Right renal cortex interstitium (tissue), 3 donors: ENCODE measurements at places on chromosomes 2 and 18.

DNA sequence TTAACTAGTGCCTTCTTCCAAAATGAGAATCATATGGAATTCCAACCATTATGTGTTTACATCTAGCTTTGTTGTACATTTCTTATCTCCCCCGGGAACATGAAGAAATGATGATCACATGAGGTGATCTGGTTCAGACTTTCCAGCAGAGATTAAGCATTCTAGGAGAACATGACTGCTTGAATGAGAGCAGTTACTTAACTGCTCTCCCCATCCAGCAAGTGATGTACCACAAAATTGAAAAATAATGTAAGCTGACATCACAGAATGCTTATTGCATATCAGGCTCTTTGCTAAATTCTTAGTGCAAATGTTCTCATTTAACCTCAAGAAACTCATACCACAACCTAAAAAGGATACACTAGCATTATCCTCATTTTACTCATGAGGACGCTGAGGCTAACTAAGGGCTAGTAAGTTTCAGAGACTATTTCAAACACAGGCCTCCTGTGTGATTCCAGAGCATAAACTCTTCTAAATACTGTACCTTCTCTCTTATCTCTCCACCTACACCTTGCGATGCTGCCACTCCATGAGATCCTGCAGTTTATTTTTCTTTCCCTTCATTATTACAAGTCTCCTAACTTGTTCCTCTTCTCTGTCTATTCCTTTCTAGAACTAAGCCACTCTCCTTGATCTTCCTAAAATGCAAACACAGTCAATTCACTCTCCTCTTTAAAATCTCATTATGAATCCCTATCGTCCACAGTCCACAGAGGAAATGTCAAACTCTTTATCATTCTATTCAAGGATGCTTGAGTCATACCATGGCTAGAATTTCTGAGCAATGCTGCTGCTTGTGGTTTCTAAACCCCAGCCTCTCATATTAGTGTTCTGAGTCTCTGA lies 1224.8 kb upstream of the ZEB2 start:
- no peak for DNase-seq

DNA sequence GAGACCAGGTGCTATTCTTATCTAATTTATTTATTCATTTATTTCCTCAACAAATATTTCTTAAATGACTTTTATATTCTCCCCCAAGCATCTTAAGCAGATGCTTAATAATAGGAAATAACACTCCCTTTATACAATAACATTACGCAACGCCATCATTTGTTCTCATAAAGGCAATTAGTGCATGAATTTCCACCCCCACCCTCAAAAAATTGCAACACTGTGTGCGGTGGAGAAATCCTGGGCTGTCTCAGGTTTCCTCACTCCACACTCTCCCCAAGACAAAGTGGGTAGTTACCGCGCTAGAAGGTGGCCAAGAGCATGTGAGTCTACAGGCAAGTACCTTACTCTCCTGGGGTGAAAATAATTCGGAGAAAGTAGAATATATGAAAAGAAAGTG lies 37.0 kb upstream of the CTDP1 start:
- no peak for DNase-seq

DNA sequence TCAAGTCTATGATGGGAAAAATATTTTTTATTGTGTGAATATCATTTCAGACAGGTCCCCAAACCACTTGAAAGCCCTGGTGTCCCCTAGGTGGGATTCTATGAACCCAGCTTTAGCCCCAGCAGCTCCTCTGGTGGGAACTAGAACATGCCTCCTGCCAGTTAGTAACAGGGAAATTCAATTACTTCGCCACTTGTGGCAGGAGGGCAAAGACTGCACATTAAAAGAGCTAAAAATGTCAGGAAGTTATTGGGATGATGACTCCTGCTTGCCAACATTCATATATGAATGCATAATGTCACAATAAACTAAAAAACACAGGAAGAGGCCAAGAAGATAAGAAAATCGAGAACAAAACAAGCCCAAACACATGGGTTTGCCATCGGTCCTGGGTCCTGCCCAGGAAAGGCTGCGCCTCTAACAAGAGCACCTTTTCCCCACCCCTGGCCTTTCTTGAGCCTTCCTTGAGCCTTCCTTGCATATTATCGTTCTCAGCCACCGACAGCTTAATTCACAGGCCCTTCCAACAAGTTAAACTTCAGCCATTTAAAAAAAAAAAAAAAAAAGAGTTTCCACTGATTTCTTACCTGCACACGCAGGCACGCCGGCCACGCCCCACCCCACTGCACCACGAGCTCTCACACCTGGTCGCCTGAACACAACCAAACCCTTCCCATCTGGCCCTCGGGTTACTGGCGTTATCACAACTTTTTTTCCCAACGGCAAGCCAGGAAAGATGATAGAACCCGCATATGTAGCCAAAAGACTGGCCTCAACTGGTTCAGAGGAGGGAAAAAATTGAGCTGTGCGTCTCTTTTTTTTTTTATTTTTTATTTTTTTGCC lies 23.4 kb downstream of the BCL11A start:
- no peak for DNase-seq

GRCh38 chr2:119790466-119790865 lies 30.7 kb downstream of the PTPN4 start:
- DNase-seq = no peak

- no peak for DNase-seq
These were observed 246.8 kb upstream of the RAB6C start for GRCh38 chr2:129732630-129733026.

DNA sequence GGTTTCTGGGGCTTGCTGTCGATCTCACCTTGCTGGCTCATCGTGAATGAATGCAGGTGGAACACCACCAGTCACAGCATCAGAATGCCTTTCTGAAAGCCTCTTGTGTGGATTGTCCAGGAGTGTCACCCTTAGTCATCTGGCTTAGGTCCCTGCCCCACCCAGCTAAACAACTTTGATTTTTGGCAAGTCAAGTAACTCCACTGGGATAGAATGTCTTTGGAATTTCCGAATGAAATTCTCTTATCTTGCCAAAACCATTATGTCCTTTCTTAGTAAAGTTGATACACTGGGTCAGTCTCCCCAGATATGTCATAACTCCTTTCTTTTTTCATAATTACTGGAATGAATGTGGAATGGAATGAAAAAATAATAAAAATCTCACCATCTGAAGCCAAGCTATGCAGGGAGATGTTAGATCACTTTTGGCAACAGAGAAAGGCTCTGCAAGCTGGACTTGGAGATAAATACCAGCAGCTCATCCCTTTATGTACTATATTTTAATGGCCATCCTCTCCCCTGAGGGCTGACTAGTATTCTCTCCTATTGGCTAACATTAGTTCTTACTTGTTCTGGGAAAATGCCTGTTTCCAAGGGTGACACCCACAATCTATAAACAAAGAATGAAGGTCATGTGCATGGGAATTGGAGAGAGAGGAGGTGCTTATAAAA lies 35.4 kb downstream of the INSIG2 start:
- no peak for DNase-seq

GRCh38 chr2:1230155-1230893 lies 182.9 kb upstream of the TPO start:
- DNase-seq = no peak

DNA sequence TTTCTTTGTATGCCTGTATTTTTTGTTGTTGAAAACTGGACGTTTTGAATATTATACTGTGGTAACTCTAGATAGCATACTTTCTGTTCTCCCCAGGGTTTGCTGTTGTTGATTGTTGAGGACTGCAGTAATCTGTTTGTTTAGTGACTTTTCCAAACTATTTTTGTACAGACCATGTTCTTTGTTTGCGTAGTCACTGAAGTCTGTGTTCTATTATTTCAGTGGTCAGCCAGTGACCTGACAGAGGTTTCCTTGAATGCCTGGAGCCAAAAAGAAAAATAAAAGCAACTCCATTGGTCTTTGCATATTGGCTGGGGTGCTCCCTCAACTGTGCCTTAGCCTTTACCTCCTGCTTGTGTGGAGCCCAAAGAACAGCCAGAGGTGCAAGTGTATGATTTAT lies 42.7 kb upstream of the PHLPP1 start:
- DNase-seq = no peak

GRCh38 chr2:238669046-238669445 lies 178.8 kb upstream of the TWIST2 start:
- DNase-seq = no peak

- DNase-seq = no peak
These were observed 32.3 kb downstream of the EML6 start for GRCh38 chr2:54755641-54756326.

GRCh38 chr18:68484241-68484640 lies 230.7 kb downstream of the TMX3 start:
- no peak for DNase-seq

DNA sequence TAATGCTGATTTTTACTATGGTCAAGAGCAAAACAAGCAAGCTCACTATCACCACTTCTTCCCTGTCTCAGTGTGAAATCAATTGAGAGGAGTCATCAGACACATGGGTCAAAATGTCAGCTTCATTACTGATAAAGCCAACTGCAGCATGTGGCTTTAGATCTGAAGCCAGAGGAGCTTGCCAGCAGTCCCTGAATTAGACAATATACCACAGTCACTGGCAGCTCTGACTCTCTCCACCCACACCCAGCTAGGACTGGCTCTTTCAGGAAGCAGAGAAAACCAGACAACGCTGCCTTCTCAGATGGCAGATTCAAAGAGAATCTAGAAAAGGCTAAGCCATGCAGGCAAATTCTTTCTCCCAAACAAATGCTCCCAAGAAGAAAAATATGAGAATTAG lies 20.0 kb upstream of the ASB18 start:
- DNase-seq = no peak

- DNase-seq = no peak
These were observed 67.8 kb upstream of the EPAS1 start for GRCh38 chr2:46229134-46230063.

- DNase-seq = no peak
These were observed 478.2 kb downstream of the PTPRM start for GRCh38 chr18:8045160-8045883.

DNA sequence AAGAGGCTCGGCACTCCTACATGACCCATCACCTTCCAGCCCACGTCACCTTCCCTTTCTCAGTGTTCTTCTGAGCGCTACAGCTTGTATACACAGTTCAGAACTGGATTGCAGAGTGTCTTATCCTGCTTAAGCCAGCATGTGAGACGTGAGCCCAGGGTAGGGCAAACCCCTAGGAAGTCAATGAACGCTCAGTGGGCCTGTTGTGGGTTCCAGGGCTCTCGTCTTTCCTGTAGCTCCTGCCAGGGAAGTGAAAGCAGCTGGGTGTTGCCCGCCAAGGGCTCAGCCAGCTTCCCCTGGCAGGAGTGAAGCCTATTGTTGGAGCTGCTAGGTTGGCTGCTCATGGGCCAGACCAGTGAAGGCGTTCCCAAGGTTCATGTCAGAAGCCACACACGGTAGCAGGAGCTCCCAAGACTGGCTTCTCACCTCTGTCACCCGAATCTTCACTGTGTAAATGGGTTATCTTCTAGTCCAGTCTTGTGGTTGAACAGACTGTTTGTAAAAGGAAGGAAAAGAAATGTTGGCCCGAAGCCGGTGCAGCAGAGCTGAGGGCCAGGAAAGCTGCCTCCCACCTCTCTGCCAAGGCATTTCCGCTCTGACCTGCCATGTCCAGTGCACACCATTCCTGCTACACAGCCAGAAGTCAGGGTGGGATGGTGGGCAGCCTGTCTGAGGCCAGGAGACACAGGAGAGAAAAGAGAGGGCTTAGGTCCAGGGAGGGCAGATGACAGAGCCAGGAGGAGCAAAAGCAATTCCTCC lies 69.6 kb upstream of the RMDN2 start:
- DNase-seq = no peak

DNA sequence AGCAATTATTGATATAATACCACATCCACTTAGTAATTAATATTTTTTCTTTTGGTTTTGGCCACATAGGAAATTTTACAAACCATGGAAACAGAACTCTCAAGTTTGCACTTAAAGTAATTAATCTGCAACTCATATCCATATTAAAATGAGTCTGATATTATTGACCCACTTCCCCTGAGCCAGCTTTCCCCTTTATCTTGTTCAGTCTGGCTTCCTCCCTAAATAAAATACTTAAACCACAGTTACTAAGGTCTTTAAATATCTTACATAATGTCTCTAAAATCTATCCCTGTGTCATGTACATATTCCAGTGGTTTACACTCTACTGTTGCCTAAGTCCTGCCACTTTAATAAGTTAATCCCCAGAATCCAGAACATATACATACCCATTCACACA lies 564.9 kb upstream of the FSHR start:
- DNase-seq = no peak

- no peak for DNase-seq
These were observed 814 bp downstream of the FZD7 start for GRCh38 chr2:202034249-202035088.

- DNase-seq = no peak
These were observed 20.1 kb downstream of the SERPINB12 start for GRCh38 chr18:63562284-63562683.

GRCh38 chr18:55220523-55220922 lies 261.3 kb upstream of the CCDC68 start:
- no peak for DNase-seq

DNA sequence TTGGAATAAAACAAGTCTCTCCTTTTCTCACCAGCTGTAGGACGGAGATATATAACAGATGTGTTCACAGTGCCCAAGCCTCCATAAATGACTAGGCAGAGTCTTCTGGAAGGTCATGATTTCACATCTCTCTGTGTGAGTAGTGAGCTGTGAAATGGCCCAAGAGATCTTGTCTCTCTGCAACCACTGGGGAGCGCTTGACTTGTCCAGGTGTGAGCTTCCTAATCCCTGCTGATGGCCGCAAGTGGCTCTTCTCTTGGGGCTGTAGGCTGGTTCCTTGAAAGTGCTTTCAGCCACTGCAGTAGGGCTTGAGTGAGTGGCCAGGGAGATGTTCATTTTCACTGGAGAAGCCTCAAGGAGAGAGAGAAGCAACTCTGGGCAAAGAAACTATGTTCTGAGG lies 38.1 kb upstream of the OTOS start:
- no peak for DNase-seq

DNA sequence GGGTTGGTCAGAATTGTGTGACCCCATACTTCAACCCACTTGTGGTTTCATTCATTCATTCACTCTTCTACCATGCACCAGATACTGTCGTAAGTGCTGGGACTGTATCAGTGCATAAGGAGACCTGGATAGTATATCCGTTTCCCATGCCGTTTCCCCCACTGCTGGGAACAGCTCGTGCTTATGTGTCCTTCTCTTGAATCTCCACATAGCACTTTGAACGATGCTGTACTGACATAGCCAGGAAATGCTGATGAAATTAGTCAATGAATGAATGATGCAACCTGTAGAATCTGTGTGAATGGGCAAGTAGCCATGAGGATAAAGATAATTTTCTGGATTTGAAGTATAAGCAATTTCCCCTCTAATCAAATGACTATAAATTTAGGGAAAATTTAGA lies 276.1 kb downstream of the BCL2 start:
- DNase-seq = no peak

DNA sequence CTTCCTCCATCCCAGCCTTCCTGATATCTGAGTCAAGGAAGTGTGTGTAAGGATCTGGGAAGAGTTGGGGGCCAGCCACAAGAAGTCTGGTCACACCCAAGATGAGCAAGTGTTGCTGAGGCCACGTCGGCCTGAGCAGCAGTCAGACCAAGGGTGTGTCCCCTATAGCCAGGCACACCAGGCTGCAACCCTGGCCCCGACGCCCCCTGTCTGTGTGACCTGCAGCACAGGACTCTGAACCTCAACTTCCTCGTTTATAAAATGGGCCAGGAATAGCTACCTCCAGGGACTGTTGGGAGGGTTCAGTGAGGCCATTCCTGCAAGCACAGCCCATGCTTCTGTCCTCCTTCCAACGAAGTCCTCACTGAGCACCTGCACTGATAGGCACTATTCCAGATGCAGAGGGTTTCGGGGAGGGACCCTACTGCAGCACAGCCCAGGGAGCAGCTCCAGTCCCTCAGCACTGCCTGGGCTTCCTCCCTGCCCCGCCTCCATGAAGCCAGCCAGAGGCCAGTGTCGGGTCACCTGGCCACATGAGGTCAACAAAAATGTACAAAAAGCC lies 13.3 kb downstream of the LIMS2 start:
- DNase-seq = no peak
